Left lung (tissue), 14 donors: ENCODE measurements at places on chromosomes 12 and 14. TPM values are rescaled to one million over a fixed set of nuclear protein-coding genes. Genes with fewer than 3 reads are reported as not detected.

- H3K27me3 ChIP-seq: no peaks in the 10 kb centered on the region
- H3K4me1 ChIP-seq: no peaks in the 10 kb centered on the region
- no peak overlapping the region for H3K27ac ChIP-seq
- no peak for DNase-seq
- no peak overlapping the region for H3K4me3 ChIP-seq
- no peaks in the 10 kb centered on the region for H3K36me3 ChIP-seq
Measured at GRCh38 chr14:76971549-76971948, 57.0 kb downstream of the IRF2BPL start.

- no peak for DNase-seq
- H3K27me3 ChIP-seq: no peaks in the 10 kb centered on the region
- no peak overlapping the region for H3K27ac ChIP-seq
Measured at GRCh38 chr12:47602325-47602724, 103.5 kb downstream of the RPAP3 start.

DNA sequence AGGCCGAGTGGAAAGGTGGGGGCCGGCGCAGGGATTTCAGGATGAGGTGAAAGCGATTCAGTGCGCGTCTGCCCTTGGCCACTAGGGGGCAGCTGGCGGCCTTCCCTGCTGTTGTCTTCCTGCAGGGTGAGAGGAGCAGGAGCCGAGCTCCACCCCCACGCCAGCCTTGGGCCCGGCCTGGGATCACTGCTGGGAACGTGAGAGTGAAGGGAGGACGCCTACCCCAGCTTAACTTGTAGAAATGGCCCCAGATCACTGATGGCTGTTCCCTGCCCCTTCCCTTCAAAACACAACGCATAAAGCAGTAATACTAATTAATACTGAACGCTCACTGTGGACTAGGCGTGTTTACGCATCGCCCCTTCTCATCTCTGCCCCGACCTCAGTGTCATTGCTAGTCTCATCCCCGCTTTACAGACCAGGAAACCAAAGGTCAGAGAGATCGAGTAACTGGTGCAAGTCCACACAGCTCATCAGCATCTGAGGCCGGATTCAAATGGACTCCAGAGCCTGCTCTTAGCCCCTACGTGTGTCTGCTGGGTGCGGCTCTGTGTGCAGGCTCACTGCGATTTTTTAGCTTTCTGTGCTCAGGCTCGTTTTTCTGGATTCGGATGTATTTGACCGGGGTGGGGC lies 24.3 kb downstream of the MVK start:
- H3K36me3 ChIP-seq: peaks cover 42% of the 10 kb centered on the region
- H3K27me3 ChIP-seq: peaks cover 6% of the 10 kb centered on the region
- H3K4me1 ChIP-seq: peaks cover 21% of the 10 kb centered on the region
- H3K27ac ChIP-seq: no peak overlapping the region
- H3K4me3 ChIP-seq: no peak overlapping the region

- H3K27ac ChIP-seq: no peak overlapping the region
- peaks cover 5% of the 10 kb centered on the region for H3K4me1 ChIP-seq
- H3K36me3 ChIP-seq: no peaks in the 10 kb centered on the region
- no peaks in the 10 kb centered on the region for H3K27me3 ChIP-seq
- no peak overlapping the region for H3K4me3 ChIP-seq
Measured at GRCh38 chr14:55556929-55557623, 22.9 kb upstream of the KTN1 start.

DNA sequence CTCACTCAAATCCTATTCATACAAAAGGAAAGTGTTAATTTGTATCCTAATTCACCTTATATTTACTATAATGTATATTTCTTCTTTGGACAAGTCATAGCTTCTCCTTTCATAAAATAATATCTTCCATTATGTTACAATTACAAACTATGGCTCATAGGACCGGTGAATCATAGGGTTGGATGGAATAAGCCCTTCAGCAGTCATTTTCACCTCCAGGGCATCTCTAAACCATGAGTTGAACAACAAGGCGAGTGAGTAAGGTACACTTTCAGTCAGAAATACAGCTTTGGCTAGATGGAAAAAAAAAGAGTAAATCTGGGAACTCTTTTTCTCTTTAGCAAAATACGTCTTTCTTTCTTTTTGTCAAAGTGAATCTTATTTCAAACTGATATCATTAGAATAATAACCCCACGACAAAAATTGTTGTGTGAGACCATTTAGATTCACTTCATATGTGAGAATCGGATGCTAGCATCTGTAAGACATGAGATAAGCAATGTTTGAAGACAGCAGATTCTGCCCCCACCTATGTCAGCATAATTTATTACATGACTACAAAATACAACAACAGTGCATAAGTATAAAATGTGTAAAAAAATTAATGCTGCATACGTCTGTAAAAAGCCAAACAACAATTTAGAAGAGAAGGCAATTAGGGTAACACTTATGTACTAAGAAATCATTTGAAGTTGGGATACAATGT lies 184.4 kb upstream of the SLC38A2 start:
- H3K4me1 ChIP-seq: no peaks in the 10 kb centered on the region
- H3K27me3 ChIP-seq: no peaks in the 10 kb centered on the region
- no peaks in the 10 kb centered on the region for H3K36me3 ChIP-seq

Gene EMC9
- polyA plus RNA-seq: 23.4 TPM

Gene OTX2
- not detected for polyA plus RNA-seq

Gene PROX2
- 3.1 TPM for polyA plus RNA-seq

Gene FAM186B
- 2.5 TPM for polyA plus RNA-seq

- H3K4me1 ChIP-seq: no peaks in the 10 kb centered on the region
- H3K27me3 ChIP-seq: peaks cover 67% of the 10 kb centered on the region
- no peak for DNase-seq
- no peak overlapping the region for H3K4me3 ChIP-seq
Measured at GRCh38 chr14:100592461-100592891, 5.3 kb upstream of the BEGAIN start.

DNA sequence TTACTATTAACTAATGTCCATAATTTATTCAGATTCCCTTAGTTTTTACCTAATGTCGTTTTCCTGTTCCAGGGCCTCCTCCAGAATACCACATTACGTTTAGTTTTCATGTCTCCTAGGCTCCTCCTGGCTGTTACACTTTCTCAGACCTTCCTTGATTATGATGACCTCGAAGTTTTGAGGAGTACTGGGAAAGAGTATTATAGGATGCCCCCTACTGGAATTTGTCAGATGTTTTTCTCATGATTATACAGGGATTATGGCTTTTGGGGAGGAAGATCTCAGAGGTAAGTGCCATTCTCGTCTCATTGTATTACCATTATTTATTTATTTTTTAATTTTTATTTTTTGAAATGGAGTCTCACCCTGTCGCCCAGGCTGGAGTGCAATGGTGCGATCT lies 17.7 kb upstream of the C1S start:
- H3K27ac ChIP-seq: no peak overlapping the region
- H3K36me3 ChIP-seq: no peaks in the 10 kb centered on the region
- no peaks in the 10 kb centered on the region for H3K4me1 ChIP-seq
- H3K27me3 ChIP-seq: no peaks in the 10 kb centered on the region
- no peak overlapping the region for H3K4me3 ChIP-seq
- peak; percentile 24 for DNase-seq

DNA sequence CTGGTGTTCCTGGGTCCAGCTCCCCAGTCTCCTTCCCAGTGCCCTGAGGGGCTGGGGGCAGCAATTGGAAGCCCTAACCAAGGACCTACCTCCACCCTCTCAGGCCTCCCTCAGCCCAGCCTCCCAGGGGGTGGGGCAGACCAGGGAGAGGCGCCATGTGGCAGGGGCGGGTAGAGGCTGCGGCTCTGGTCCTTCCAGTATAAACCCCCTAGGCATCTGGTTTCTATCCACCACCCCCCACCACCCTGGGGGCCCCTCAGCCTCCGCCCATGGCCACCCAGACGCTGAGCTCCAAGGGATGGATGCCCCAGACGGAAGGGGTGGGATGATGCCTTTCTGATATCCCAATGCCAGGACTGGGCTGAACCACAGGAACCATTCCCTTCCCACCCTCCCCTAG lies 2.8 kb upstream of the SP7 start:
- no peaks in the 10 kb centered on the region for H3K36me3 ChIP-seq
- no peak overlapping the region for H3K27ac ChIP-seq
- no peak for DNase-seq
- H3K27me3 ChIP-seq: peaks cover 59% of the 10 kb centered on the region
- no peak overlapping the region for H3K4me3 ChIP-seq

- H3K27me3 ChIP-seq: no peaks in the 10 kb centered on the region
- no peak overlapping the region for H3K27ac ChIP-seq
- no peaks in the 10 kb centered on the region for H3K36me3 ChIP-seq
- no peaks in the 10 kb centered on the region for H3K4me1 ChIP-seq
Measured at GRCh38 chr12:29650371-29650770, 133.4 kb downstream of the TMTC1 start.

DNA sequence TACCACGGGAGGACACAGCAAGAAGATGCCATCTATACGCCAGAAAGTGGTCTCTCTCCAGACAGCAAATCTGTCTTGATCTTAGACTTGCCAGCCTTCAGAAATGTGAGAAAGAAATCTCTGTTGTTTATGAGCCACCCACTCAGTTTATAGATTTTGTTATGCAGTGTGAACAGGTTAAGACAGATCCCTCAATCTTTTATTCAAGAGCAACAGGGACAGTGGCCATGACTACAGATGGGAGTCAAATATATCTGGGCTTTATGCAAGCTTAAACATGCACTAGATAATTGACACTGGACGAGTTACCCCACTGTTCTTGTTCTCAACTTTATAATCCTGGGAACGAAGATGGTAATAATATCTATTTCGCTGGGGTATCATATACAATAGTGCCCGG lies 288.7 kb downstream of the RPAP3 start:
- no peak overlapping the region for H3K4me3 ChIP-seq
- no peaks in the 10 kb centered on the region for H3K4me1 ChIP-seq
- no peaks in the 10 kb centered on the region for H3K27me3 ChIP-seq
- DNase-seq: no peak
- no peaks in the 10 kb centered on the region for H3K36me3 ChIP-seq

GRCh38 chr12:88556213-88556774 lies 24.0 kb downstream of the KITLG start:
- no peak overlapping the region for H3K4me3 ChIP-seq
- no peak overlapping the region for H3K27ac ChIP-seq
- no peaks in the 10 kb centered on the region for H3K27me3 ChIP-seq
- H3K4me1 ChIP-seq: peaks cover 35% of the 10 kb centered on the region
- DNase-seq: no peak

- no peaks in the 10 kb centered on the region for H3K36me3 ChIP-seq
- no peak overlapping the region for H3K27ac ChIP-seq
- H3K4me3 ChIP-seq: no peak overlapping the region
- no peak for DNase-seq
- H3K27me3 ChIP-seq: no peaks in the 10 kb centered on the region
Measured at GRCh38 chr12:2110849-2111566, 58.2 kb downstream of the CACNA1C start.

Gene MYH7
- 0.04 TPM for polyA plus RNA-seq

GRCh38 chr12:96193725-96194575 lies at the start of gene ELK3:
Gene ELK3, plus strand, starts transcription at chr12:96194375.
- no peaks in the 10 kb centered on the region for H3K36me3 ChIP-seq
- peak within 1 kb of the TSS; percentile 92 for H3K27ac ChIP-seq
- H3K4me3 ChIP-seq: peak within 1 kb of the TSS; percentile 84
- peaks cover 16% of the 10 kb centered on the region for H3K4me1 ChIP-seq

Gene FGD4
- polyA plus RNA-seq: 19.5 TPM

DNA sequence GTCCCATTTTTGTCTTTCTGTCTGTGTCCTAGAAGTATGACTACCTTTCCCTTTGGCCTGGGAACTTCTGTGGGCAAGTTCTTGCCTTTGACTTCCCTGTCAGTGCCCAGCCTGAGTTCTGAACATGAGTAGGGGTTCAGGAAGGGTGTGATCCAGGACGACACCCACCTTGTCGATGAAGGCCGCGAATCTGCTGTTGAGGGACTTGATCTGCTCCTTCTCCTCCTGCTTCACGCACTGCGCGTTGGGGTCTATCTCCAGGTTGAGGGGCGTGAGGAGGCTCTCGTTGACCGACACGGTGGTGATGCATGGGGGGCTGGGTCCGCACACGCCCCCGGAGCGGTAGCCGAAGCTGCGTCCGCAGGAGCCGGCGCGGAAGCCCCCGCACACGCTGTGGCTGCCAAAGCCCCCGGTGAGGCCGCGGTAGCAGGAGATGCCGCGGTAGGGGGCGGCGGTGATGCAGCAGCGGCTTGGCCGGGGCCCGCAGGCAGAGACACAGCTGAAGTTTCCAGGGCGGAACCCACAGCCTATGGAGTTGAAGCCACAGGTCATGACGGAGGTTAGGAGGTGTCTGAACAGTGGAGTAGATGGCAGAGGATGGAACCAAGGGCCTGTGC lies at the start of gene KRT83:
Gene KRT83, minus strand, starts transcription at position 615 of the 617 bp plus-strand sequence. Its CDS starts 63 bp downstream, at position 552.
- H3K27ac ChIP-seq: no peak within 1 kb of the TSS
- H3K4me3 ChIP-seq: no peak within 1 kb of the TSS
- no peaks in the 10 kb centered on the region for H3K36me3 ChIP-seq

- no peak for DNase-seq
Measured at GRCh38 chr12:18823461-18823860, 85.5 kb downstream of the CAPZA3 start.

DNA sequence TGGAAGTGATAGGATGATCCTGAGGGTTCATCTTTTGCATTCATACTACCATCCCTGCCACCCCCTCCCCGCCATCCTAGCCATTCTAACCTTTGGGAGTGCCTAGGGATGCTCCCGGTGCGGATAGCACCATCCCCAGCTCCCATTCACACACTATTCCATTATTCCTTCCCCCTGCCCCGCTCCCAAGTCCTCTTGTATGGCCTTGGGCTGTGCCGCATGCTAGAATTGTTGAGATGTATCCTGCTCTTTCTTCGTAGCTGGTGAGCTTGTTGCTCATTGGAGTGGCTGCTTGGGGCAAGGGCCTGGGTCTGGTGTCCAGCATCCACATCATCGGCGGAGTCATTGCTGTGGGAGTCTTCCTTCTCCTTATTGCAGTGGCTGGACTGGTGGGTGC lies 644 bp downstream of the TSPAN31 start:
- H3K27ac ChIP-seq: peak overlapping the region; percentile 92
- no peak for DNase-seq
- H3K4me1 ChIP-seq: peaks cover 41% of the 10 kb centered on the region
- peaks cover 13% of the 10 kb centered on the region for H3K27me3 ChIP-seq
- H3K36me3 ChIP-seq: peaks cover 45% of the 10 kb centered on the region
- peak overlapping the region; percentile 63 for H3K4me3 ChIP-seq

- H3K36me3 ChIP-seq: no peaks in the 10 kb centered on the region
- H3K27me3 ChIP-seq: peaks cover 13% of the 10 kb centered on the region
- no peak overlapping the region for H3K27ac ChIP-seq
- DNase-seq: no peak
- H3K4me3 ChIP-seq: no peak overlapping the region
- H3K4me1 ChIP-seq: no peaks in the 10 kb centered on the region
Measured at GRCh38 chr12:70603044-70603443, 34.2 kb downstream of the PTPRB start.

DNA sequence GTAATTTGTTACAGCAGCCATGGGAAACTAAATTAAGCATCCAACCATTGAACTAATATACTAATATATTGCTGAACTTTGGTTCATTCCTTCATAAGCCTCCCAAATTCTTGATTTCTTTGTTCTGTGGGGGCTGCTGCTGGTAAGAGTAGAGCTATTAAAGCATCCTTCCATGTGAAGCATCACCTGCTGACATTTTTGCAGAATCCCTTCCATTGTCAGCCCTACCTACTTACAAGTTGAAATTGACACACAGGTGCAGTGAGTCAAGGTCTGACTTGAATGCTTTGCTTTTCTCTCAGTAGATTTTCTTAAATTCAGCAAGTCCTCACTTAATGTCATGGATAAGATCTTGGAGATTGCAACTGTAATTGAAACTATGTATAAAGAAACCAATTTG lies 474.4 kb downstream of the APAF1 start:
- no peaks in the 10 kb centered on the region for H3K36me3 ChIP-seq

GRCh38 chr12:106213662-106214061 lies 34.2 kb downstream of the CKAP4 start:
- no peak overlapping the region for H3K27ac ChIP-seq
- DNase-seq: no peak
- H3K4me3 ChIP-seq: no peak overlapping the region
- H3K36me3 ChIP-seq: no peaks in the 10 kb centered on the region
